Stimulated activated naive CD8-positive, alpha-beta T cell treated with anti-CD3 and anti-CD28 coated beads, Interleukin-15, amount 100 ng/mL, for 72 hours (primary cell): ENCODE measurements at places on chromosomes 12 and 14.

DNA sequence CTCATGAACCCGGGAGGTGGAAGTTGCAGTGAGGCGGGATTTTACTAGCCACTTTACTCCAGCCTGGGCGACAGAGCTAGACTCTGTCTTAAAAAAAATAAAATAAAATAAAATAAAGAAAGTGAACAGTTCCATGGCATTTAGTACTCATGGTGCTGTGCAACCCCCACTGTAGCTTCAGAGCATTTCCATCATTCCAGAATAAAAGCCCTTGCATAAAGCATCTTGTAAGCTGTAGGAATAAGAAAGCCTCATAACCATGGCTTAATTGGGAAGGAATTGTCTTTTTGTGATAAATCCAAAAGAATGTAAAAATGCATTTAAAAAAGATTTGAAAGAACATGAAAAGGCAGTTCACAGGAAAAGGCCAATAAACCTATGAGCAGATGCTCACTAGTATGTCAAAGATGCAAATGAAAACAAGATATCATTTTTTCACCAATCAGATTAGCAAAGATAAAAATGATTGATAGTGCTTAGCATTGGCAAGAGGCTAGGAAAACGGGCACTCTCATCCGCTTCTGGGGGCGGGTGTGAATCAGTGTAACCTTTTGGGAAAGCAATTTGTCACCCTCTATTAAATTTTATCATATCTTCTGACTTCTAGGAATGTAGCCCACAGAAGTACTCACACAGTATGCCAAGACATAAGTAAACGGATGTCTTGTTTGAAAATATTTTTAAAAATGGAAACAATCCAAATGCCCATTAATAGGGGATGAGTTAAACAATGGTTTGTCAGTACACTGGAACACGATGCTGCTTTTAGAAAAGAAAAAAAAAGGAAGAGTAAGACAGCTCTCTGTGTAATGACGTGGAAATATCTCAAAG lies 46.6 kb downstream of the CFAP251 start:
- no peak for DNase-seq

DNA sequence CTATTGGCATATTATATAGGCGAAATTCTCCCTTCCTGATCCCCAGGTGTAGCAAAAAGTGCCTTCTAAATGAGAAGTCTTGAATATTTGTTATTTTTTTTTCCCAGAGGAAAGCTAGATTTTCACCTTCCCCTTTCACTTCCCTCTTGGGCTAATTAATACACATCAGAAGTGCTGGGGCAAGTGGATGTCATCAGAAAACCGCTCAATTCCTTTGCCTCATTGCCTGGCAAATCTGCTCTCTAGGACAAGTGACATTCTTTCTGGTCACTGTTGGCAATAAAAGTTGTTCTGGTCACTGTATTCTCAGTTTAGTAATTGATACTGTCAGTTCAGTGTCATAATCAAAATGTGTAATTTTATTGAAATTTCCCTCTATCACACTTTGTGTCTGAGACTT lies 174.5 kb downstream of the ETNK1 start:
- DNase-seq: no peak

GRCh38 chr12:7994731-7995205 lies 37.7 kb upstream of the FOXJ2 start:
- DNase-seq: no peak

DNA sequence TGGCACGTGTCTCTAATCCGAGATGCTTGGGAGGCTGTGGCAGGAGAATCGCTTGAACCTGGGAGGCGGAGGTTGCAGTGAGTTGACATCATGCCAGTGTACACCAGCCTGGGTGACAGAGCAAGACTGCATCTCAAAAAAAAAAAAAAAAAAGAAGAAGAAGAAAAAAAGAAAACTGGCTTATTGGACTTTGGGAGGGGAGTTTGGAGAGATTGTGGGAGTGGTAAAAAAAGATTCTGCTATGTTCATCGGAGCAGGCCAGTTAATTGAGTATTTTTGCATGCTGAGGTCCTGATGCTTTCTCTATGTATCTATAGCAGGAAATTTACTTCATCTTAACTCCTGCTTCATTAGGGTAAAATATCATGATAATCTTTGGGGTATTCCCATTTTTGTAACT lies 11.6 kb downstream of the CNOT2 start:
- no peak for DNase-seq

DNA sequence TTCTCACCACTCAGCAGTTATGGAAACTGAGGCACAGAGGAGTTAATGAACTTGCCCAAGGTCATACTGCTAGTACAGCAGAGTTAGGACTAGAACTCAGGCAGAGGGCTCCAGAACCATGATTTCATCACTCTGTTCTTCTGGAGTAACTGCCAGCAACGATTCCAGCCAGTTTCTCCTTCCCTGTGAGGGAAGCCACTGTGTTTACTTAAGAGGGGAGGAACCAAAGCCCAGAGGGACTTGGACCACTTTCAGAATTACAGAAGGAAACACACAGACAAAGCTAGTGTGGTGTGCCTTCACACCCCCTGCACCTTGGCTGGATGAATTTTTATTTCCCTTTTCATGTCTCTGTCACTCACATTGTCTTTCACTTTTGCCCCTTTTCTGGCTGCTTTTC lies 398.2 kb downstream of the DPF3 start:
- no peak for DNase-seq

- DNase-seq: no peak
Observed at GRCh38 chr12:22329621-22330020, 4.9 kb downstream of the ST8SIA1 start.

GRCh38 chr12:34327671-34328070 lies 305.4 kb downstream of the ALG10 start:
- DNase-seq: no peak

DNA sequence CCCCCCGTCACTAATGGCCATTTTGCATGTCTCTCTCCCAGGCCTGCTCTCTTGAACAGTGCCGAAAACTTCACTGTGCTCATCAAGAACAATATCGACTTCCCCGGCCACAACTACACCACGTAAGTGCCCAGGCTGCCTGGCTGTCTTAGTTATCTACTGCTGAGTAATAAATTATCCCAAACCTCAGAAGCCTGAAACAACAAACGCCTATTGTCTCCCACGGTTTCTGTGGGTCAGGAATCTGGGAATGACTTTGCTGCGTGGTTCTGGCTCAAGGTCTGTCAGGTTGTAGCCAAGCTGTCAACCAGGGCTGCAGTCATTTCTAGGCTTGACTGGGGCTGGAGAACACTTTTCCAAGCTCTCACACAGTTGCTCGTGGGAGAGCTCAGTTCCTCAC lies 32.6 kb downstream of the P2RX7 start:
- no peak for DNase-seq

- DNase-seq: no peak
Observed at GRCh38 chr14:87810711-87811110, 182.3 kb downstream of the GALC start.

GRCh38 chr12:129351481-129351880 lies 498.2 kb downstream of the GLT1D1 start:
- DNase-seq: no peak

DNA sequence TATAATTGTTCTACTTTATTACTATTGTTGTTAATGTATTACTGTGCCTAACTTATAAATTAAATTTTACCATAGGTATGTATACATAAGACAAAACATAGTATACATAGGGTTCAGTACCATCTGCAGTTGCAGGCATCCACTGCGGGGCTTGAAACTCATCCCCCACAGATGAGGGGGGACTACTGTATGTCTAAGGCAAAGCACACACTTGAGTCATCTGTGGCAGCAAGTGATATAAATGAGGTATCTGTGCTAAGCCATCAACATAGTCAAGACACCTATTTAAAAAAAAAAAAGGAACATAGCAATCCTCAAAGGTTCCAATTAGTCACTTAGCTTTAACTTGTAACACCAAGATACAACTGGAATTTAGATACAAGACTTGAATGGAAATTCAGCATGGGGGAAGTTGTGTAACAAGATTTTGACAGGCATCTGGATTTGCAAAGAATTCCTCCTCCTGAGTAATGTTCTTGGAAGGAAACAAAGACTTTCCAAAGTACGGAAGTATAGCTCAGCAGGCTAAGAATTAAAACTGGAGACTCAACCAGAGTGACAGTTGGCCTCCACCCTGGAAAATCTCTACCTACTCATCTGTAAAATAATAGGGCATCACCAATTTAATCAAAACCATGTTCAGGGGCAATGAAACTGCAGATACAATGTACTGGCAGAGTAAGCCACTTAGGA lies 14.9 kb downstream of the DCAF5 start:
- DNase-seq: peak; percentile 61

DNA sequence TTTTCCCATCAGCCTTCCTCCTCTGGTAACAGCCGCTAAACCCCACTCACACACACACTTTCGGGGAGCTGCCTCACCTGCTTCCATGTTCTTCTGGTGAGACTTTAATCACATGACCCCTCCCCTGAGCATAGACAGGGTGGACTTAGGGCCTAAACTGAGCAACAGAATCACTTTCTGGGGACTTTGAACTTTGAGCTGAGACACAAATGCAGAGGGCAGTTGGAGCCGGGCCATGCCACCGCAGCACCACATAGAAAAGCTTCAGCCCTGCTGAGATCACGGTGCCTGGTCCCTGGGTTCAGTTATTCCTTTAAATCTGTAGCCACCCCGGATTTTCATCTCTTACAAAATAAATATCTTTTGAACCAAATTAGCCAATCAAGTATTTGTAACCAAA lies 18.4 kb upstream of the MAP3K9 start:
- DNase-seq: no peak

DNA sequence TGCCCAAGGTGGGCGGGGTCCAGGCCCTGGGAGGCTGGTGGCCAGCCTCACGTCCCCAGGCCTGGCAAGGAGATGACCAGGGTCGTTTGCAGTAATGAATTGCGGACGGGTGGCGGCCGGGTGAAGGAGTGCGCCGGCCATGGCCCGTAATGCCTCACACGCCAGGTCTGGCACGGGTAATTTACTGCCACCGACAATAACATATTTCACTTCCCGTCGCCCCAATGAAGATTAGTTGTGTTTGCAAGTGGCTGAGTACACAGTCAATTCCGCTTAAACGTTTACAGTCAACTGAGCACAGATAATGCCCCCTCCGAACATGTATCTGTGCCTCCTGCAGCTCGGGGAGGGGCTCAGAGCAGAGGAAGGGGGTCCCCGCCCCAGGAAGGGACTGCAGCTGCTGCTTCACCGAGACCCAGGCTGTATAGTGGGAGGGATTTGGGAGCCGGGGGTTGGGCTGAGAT lies 48.3 kb downstream of the MVK start:
- DNase-seq: no peak

DNA sequence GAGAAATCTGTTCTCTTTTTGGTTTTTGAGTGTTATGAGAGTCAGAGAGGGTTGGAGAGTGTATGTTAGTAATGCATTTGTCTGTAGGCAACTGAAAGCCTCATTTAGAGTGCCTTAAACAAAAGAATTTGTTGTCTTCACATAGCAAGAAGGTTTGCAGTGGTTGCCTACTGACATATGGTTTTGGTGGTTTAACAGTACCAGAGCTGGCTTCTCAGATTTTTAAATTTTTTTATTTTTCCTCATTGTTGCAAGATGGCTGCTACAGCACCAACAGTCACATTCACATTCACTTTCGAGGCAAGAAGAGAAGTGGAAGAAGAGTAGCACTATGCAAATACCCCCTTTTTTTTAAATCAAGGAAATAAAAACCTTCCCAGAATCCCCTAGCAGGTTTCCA lies 106.5 kb downstream of the ADCK1 start:
- DNase-seq: no peak

DNA sequence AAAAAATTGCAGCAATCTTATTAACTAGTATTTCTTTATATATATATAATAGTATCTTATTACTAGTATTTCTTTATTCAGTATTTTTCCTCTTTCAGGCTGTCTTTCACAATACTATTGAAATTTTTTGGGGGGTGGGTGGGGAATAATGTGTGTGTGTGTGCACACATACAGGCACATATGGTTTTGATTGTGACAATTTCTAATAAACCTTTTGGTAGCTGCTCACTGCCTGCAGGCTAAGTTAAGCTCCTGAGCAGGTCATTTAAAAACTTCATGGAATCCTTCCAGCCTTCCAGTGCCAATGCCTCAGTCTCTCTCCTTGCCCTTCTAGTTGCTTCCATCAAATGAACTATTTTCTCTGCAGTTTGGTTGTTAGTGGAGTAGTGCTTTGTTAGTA lies 490.1 kb downstream of the PCNX1 start:
- DNase-seq: no peak

DNA sequence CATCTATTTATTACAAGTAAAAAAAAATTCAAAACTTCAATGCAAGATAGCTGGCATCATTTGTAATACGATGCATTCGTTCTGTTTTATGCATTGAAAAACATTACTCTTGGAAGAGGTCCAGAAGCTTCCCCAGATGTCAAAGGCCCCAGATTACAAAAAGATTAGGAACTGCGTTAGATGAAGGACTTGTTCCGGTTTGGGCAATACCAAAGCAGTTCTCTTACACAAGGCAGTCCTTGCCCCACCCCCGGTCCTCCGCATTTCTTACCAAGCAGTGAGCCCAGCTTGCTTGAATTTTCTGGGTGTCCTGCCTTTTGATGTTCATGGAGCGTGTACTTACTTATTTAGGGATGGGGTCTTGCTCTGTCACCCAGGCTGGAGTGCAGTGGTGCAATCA lies 4.8 kb upstream of the HVCN1 start:
- DNase-seq: no peak

GRCh38 chr12:7642876-7643309 lies 22.8 kb downstream of the APOBEC1 start:
- peak; percentile 47 for DNase-seq

- DNase-seq: no peak
Observed at GRCh38 chr14:78592616-78593219, 422.5 kb downstream of the NRXN3 start.

DNA sequence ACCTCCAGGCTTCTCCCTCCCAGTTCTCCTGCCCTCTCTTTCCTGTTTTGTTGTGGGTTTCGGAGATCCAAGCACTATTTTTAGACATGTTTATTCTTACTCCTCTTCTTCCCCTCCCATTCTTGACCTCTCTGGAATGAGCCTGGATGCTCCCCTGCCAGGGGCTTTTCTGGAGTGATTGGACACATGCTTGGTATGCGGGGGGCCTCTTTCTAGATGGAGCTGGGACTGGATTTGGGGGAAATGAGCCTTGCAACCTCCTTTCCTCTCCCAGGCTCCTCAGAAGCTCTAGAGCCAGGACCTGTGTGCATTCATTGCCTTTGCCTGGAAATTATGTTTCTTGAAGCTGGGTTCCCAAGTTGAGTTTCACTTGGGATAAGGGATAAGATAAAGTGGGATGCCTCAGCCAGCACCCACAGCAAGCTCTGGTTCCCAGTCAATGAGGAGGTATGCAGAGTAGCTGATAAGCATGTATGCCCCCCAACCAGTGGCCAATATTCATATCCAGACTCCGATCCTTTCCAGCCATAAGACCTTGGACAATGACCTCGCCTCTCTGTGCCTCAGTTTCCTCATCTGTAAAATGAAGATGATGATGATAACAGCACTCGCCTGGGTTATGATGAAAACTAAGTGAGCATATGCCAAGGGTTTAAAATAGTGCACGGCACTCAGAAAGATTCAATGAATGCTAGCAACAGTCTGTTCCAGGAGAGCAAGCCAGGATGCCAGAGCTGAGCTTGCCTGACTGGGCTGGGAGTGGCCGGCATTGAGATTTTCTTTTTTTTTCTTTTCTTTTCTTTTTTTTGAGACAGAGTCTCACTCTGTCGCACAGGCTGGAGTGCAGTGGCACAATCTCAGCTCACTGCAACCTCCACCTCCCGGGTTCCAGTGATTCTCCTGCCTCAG lies 97.8 kb downstream of the SCARB1 start:
- DNase-seq: no peak
